ENCODE measurements at places on chromosomes 3 and 15.

GRCh38 chr3:4982773-4983738 is 3.8 kb downstream of the BHLHE40 start:
- no peak for DNase-seq

DNA sequence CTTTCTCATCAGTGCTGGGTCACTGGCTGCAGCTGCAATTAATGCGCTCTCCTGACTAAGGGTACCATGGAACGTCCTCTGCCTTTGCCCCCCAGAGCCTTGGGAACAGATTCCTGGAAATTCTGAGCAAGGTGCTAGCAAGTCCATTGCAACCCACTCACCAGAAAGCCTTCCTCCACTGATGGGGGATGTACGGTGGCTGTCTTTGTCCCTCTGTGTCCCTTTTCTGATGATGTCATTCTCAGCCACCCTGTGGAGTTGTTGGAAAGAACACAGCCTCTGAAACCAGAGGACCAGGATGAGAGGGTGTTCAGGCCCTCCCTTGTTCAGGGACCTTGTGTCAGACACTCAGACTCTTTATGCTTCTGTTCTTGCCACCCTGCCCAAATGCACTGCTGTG is 38.1 kb upstream of the ZBTB38 start:
- DNase-seq, result no peak

DNA sequence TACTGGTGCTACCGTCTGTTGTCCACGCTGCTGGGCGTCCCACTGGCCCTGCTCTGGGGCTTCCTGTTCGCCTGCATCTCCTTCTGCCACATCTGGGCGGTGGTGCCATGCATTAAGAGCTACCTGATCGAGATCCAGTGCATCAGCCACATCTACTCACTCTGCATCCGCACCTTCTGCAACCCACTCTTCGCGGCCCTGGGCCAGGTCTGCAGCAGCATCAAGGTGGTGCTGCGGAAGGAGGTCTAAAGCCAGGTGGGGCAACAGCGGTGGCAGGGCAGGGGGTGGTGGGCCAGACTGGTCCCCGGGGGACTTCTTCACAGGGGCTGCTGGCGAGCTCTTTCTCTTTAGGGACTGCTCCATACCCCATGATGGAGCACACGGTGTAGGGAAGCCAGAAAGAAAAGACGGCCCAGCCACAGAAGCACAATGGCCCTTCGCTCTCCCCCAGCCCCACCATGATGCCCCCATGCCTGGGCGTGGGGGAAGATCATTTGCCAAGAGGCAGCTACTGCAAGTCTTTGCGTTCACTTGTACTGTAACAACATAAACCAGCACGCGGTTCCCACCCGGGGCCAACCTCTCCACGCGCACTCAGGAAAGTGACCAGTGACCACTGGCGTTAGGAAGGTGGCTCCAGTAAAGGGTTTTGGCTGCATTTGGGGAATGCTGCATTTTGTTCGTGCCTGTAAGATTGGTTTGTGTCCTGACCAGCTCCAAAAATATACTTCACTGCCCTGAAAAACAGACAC is 12.2 kb downstream of the CAV3 start:
- no peak for DNase-seq

DNA sequence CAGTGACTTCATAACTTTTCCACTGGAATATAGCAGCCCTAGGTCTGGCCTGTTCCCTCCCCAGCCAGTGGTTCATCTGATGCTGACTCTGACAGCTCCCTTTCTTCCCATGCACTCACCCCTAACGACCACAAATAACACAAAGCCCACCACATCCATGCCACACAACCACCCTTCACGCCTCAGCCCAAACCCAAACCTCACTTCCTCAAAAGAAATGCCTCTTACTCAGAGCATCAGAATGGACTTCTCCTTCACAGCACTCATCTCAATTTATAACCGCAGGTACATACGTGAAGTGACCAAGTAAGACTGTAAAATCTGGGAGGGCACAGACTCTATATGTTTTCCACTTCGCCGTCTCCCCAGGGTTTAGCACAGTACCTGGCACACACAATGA is 1.1 kb downstream of the RBSN start:
- DNase-seq, result no peak

DNA sequence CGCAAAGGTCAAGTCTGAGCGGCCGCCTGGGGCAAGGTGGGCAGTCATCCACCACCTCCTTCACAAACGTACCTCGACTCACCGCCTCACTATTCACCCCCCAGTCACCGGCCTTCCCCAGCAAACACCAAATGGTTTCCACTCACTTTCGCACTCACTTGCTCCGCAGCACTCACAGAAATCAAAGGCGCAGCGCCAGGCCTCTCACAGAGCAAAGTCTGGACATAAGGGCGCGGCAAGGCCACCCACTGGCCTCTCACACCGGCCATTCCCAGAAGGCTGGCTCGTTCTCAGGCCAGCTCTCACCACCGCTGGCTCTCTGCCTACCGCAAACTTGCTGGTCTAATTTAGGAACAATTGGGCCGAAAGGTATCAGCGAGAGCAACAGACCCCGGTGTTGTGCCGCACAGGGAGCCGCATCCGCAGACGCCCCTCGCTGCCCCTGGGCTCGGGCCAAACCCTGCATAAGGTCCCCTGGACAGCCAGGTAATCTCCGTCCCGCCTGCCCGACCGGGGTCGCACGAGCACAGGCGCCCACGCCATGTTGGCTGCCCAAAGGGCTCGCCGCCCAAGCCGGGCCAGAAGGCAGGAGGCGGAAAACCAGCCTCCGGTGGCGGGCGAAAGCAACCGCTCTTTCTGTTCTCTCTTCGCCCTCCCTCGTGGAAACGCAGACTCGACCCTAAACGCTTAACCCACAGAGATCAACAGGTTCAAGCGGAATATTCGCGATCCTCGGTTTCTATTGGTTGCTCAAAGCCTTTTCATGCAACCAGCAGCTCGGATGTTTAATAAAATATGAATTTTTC is 2.9 kb downstream of the SHOX2 start:
- DNase-seq, result no peak

DNA sequence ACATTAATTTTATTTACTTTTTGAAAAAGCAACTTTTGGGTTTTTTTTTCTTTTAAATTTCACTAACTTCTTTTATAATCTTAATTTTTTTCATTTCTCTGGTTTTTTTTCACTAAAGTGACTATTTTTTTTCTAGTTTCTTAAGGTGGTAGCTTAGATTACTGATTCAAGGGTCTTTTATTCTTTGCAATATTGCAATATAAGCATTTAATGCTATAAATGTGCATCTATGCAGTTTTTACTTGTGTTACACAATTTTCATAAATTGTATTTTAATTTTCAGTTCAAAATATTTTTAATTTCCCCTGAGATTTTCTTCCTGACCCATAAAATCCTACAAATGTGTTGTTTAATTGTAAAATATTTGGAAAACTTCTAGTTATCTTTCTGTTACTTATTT is 535.8 kb downstream of the GABRG3 start:
- DNase-seq, result no peak

GRCh38 chr3:184716622-184717398 is 4.9 kb upstream of the MAGEF1 start:
- DNase-seq, result no peak

- no peak for DNase-seq
Measured at GRCh38 chr3:115553796-115554486, 69.4 kb upstream of the GAP43 start.

DNA sequence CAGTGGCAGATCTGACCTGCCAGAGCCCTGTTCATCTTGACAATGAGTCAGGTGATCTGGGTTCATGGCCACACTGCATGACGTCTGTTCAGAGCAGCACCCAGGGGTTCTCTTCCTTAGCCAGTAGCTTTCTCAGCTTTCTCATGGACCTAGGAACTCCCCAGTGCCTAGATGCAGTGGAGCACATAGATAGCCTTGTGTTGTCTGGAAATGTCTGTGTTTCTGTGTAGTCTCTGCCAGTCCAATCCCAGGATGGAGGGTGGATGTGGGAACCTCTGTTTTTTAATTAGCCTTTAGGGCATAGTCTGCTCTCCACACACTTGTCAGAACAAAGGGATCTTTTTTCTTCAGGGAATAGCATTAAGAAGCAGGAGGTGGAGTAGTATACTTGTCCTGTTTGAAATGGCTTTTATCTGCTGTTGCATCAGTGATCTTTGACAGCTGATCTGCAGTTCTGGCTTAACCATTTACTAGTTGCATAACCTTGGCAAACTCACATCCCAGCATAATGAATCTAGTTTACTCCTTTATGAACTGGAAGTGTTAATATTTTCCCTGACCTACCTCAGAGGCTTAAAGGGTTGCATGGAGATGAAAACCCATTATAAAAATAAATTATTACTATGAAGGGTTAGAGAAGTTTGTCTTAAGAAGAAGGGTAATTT is 16.1 kb upstream of the CACNA1D start:
- no peak for DNase-seq

GRCh38 chr15:66748708-66749035 is 46.6 kb downstream of the SMAD6 start:
- no peak for DNase-seq

DNA sequence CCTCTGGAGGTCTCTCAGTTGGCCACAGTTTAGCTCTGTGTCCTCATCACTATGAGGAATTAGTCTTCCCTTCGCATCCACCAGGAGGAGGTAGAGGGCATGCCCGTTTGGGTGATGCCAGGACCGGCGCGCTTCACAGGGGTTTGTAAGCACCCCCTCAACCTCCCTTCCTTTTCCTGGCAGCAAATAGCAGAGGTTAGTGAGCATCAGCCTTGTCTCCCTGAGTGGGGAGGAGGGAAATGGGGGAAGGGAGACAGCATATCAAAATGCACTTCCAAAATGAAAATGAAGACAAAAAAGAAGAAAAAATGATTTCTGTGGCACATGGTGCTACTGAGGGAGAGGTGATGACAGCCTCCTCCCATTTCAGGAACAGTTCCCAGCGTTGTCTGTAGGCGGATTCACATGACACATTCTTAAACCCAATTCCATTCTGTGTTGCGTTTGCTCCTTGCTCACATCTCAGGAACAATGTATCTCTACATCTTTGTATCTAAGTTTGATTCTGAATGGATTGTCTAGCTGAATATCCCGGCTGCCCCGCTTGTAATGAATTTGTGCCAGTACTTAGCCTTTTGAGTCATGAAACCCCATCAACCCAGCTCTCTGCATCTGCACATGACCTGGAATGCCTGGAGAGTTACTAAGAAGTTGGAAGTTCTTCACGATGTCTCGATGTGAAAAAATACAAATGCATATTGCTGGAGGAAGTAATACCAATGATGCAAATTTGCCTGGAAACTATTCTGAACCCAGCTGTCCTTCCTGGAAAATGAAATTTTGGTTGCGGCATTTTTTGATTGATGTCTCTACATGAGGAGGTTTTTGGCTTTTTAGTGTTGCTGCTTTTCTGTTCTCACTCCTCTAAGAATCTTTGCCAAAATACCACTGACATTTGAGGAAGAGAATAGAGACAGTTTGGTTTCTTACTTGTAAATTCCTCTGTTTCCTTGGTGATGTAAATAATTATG is 45.2 kb downstream of the TYRO3 start:
- peak; percentile 40 for DNase-seq

GRCh38 chr3:191470080-191470479 is 9.1 kb downstream of the PYDC2 start:
- DNase-seq, result no peak

DNA sequence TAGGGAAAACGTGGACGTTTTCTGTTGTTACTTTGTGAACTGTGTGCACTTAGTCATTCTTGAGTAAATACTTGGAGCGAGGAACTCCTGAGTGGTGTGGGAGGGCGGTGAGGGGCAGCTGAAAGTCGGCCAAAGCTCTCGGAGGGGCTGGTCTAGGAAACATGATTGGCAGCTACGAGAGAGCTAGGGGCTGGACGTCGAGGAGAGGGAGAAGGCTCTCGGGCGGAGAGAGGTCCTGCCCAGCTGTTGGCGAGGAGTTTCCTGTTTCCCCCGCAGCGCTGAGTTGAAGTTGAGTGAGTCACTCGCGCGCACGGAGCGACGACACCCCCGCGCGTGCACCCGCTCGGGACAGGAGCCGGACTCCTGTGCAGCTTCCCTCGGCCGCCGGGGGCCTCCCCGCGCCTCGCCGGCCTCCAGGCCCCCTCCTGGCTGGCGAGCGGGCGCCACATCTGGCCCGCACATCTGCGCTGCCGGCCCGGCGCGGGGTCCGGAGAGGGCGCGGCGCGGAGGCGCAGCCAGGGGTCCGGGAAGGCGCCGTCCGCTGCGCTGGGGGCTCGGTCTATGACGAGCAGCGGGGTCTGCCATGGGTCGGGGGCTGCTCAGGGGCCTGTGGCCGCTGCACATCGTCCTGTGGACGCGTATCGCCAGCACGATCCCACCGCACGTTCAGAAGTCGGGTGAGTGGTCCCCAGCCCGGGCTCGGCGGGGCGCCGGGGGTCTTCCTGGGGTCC is at the start of gene TGFBR2:
Gene TGFBR2 (plus strand): TSS at position 301 of the 731 bp plus-strand sequence. CDS start 283 bp downstream, at position 584.
- DNase-seq, result no peak

DNA sequence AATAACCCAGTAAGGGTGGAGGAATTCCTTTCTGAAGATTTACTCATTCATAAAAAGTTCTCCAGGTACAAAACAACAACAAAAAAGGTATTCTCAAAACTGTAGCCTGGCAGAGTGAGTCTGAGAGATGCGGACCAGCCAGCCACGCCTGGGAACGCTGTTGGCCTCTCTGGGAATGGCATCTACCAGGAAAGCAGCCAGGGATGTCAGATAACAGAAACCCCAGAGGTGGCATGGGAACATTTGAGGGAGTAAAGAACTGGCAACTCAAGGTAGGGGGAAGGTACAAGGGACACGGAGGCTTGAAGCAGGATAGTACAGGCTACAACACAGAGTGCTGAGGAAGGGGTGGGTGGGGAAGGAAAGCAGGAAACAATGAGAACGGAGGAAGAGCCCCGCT is 7.1 kb upstream of the AP3S2 start:
- DNase-seq, result no peak

GRCh38 chr3:45123030-45123429 is 23.1 kb downstream of the CDCP1 start:
- no peak for DNase-seq

GRCh38 chr3:45942051-45942825 is 1.0 kb upstream of the CXCR6 start:
- no peak for DNase-seq

GRCh38 chr15:86055688-86056087 is 24.0 kb upstream of the AGBL1 start:
- no peak for DNase-seq

GRCh38 chr3:108185536-108185935 is 36.7 kb downstream of the IFT57 start:
- DNase-seq, result no peak

DNA sequence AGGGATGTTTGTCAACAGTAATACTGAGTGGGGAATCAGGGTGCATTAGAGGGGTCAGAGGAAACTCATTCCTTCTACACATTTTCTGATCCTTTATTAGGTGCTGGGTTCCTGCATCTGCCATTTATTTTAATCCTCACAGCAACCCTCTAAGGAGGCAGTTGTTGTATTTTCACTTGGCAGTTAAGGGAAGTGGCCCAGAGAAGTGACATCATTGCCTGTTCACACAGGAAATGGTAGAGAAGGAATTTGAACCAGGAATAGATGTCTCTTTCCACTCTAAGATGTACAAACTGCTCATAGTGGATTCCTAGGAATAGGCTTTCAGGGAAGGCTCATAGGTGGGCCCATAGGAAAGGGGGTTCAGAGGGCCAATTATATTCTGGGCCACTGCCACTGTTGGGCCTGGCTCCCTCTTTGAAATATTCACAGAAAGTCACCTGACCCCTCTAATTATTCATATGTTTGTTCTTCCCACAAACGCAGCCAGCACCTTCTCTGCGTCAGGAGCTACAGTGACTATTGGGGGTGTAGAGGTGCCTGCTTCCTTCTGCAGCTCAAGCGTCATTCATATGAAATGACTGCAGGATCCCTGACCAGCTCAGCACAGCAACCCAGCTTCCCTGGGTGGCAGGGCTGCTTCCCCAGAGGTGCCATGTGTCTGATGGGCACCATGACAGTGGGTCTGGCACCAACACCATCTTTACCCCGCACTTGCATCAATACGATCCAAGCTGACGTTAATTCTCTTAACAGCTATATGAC is 163.9 kb upstream of the SMAD3 start:
- DNase-seq, result no peak

All from NCI-H2171 (cell line).